Memory B cell (primary cell): ENCODE measurements at places on chromosomes 1 and 21.
A peak's percentile ranks its signal among the peaks of the same experiment; 100 is the strongest.

DNA sequence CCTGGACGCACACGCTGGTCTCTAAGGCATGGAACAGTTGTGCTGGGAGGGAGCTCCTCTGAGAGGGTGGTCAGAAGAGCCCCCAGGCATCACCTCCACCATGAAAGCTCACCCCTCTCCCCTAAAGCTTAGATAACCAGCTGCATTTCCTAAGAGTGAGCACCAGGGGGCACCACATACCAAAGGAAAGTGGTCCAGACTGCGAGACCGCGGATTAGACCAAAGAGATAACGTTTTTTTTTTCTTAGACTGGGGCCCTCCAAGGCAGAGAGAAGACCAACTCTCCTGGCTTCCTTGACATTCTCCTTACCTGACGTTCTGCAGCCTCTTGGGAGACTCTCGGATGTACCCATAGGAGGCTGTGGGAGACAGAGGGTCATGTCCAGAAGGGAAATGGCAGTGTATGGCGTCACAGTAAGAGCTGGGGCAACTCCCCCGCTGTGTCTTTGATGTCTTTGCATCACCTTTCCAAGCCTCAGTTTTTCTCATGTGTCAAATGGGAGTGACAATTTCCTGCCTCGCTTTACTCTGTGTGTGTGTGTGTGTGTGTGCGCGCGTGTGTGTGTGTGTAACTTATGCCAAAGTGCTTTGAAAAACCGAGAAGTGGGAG lies 12.3 kb upstream of the IFNLR1 start:
- peak; percentile 73 for DNase-seq

GRCh38 chr1:45394342-45394741 lies 54.1 kb upstream of the MUTYH start:
- peak; percentile 39 for DNase-seq

DNA sequence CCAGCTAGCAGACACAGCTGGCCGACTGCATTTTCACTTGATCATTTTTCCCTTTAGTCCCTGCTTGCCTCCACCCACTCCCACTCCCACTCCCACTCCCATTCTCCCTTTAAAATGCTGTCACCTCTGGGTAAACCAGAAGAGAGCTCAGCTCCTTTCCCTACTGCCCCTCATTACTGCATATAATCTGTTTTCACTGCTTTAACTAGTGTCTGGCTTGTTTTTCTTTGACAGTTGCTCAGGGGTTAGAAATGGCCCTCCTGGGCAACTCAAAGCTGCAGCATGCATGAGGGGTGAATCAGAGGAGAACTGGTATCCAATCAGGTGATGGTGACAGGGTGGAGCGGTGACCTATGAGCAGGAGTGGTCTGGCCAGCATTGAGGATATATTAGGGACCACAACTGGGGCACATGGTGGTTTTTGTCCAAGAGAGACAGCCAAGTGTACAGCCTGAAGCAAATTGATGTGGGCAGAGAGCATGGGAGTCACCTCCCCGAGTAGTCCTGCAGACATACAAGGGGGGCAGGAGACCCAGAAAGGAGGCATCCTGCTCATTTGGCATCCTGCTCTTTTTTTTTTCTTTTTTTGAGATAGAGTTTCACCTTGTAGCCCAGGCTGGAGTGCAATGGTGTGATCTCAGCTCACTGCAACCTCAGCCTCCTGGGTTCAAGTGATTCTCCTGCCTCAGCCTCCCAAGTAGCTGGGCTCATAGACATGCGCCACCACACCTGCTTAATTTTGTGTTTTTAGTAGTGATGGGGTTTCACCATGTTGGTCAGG lies 42.6 kb upstream of the SRSF10 start:
- DNase-seq, result no peak

DNA sequence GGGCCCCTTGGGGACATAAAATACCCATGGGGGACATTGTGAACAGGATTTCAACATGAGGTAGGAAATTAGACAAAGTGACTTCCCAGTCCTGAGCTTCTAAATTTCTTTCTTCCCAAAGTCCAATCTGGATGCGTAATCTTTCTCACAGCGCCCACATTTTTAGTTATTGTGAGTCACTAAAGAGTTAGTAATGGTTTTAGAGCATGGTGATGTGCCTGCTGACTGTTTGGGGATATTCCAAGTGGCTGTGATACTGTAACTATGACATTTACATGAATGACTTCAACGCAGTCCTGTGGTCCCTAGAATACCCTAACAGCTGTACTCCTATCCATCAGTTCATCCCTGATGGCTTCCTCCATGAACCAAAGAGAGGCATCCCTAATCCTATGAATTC lies 224.0 kb upstream of the COA6 start:
- no peak for DNase-seq

DNA sequence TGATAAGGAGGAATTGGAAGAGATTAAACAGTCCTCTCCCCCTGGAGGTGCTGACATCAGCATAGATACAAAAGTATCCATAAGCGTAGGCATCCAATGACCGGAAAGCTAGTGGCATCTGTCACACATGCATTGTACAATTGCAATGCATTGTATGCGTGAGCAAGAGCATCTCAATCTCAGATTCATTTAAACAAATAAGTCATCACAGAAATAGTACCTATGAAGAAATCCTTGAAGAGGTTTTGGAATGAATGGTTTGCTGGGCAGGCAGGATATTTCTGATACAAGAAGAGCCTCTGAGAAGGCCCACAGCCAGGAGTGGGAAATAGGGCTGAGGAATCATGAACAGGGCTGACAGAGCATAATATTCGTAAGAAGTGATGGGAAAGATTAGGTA lies 88.9 kb upstream of the ABCD3 start:
- no peak for DNase-seq

- no peak for DNase-seq
Measured at GRCh38 chr1:21379571-21379970, 60.4 kb upstream of the NBPF3 start.

DNA sequence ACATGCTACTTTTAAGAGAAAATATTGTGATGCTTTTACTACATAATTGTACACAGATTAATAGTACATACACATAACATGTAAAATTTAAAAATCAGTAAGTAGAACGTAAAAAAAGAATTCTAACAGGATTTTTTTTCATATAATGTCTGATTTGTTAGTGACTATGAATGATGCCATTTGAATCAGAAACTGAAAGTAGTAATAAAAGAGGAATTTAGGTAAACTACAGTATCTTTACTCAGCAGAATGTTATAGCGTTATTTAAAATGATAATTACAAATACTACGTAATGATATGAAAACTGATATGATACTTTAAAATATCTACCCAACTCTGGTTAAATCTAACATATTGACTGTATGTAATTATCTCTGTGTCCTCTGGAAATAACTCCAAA lies 116.1 kb downstream of the DENND1B start:
- DNase-seq, result no peak

GRCh38 chr1:163672976-163673758 lies 351.4 kb downstream of the NUF2 start:
- no peak for DNase-seq

- DNase-seq, result no peak
Measured at GRCh38 chr1:147547065-147547464, 5.8 kb downstream of the BCL9 start.

DNA sequence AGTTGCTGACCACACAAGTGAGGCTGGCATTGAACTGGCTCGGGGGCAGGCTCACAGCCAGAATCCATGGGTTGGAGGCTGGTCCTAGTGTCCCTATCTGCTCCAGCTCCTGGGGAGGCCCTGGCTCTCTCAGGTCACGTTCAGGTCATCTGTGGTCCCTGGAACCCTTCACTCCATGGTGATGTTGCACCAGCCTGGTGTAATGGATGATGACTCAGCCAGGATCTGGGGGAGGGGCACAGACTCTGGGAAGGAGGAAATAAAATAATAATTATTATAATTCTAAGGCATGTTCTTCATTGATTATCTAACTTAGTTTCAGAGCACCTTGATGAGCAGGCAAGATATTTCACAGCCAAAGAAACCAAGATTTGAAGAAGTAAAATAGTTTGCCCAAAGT lies 26.6 kb upstream of the FCRL4 start:
- no peak for DNase-seq

DNA sequence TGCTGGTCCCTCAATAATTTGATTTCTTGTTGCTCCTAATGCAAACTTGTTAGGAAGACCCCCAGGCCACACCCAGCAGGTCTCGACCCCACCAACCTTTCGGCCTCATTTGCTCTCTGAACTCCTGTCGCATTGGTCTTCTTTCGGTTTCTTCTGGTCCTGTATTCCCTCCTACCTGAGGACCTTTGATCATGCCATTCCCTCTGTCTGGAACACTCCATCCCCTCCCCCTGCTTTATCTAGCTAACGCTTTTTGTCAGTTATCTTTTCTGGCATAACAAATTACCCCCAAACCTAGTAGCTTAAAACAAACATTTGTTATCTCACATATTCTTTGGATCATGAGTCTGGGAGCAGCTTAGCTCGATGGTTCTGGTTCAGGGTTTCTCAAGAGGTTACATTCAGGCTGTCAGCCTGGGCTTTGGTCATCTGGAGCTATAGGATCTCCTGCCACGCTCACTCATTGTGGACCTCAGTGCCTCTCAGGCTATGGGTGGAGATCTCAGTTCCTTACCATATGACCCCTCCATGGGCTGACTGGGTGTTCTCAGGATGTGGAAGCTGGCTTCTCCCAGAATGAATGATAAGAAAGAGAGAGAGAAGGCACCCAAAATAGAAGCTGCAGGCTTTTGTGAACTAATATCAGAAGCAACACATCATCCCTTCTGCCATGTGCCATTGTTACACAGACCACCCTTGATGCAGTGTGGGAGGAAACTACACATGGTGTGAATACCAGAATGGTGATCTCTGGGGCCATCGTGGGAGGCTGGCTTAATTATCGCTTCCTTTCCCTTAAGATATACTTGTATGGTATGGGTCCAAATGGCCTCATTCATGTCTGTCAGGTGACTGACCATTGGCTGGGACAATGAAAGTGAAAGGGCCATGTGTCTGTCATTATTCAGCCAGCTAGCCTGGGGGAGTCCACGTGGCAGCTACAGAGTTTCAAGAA lies 29.1 kb upstream of the BCAR3 start:
- DNase-seq, result no peak

DNA sequence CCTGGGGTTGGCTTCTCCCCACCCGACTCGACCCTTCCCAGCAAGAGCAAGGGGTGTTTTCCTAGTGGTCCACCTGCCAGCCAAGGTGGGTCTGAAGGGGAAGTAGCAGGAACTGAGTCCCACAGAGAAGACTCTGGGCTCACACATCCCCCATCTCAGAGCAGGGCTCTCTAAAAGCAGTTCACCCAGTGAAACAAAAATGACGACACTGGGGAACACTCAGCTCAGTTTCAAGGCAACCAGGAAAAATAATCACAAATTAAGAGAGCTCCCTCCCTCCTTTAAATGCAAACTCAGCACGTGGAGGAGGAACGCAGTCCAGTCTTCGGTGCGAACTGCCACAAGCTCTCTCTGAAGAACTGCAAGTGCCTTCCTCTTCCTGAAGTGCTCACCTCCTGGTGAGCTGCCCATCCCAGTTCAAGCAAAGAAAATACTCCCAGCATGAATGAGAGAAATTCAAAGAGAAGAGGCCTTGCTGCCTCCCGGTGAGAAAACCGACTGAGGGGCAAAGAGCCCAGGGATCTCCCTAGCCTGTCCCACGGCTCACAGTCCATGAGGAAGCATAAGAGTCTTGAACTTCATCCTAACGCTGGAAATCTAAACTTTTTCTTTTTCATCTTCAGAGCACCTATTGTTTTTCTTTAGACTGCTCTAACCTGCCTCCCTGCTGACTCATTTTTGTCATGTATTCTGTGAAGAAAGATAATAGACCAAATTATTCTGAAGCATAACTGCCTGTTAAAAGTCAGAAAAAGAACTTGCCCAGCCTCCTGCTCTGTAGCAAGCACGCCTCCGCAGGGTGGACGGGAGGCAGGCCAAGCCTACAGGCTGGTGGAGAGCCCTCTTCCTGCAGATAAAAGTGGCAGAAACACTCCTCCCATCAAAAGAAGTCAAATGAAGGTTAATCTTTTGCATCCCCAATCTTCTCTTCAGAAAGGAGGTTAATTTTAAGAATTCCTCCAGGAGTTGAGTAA lies 281.4 kb downstream of the HHIPL2 start:
- DNase-seq, result no peak

DNA sequence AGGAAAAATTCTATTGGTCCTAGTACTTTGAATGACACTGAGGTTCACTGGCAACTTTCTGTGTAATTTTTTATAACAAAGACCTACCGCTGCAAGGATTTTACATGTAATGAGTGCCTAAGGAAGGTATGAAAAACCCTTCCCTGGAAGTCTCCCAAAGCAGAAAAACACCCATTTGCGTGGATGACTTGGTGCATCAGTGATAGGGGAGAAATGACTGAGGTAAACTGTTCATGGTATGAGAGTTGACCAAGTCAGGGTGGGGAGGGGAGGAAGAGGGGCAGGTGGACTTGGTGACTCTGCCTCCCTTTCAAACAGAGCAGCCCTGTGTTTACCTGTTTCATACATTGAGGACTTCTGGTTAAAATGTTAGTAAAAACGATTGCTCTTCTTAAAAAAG lies 78.8 kb upstream of the IPO9 start:
- no peak for DNase-seq

DNA sequence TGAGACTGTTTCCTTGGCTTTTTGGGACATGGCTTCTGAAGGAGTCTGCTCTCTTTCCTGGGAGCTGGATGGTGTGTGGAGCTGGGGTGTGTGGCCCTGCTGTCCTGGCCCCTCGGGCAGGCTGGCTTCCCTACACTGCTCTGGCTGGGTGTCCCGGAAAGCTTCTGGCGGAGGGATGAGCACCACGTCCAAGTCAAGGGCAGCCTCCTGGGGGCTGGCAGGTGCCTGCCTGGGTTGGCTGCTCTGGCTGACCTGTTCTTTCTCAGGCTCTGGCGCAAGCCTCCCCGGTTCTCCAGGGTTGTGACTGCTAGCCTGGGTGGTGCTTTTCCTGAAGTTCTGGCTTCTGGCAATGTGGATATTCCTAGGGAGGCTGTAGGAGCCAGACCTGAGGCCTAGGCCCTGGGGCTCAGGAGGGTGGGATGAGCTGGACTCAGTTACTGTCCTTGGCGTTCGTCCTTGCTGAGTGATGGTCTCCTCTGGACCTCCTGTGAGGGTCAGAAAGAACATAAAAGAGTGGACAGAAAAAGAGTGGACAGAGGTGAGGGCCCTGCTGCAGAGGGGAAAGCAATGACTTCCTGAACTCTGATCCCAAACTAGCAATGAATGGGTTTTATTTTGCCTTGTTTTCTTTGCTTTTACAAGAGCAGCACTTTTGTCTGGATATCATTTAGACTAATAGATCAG lies 9.4 kb downstream of the C1orf116 start:
- no peak for DNase-seq

DNA sequence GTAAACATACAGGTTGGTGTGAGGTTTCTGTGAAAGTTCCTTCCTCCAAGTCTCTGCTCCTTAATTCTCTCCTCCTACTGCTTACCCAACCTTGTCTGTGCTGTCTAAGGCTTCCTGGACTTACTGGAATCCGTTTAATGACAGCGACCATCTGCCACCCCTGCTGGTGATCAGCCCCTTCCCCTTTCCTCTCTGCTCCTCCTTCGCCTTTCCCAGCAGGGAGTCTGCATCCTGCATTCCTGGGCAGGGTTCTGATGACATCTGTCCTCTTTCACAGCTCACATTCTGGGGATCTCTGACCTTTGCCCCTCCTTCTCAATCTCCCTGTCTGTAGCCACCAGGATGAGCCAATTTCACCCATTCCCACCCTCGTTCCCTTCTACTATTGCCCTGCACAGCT lies 66.5 kb downstream of the KIRREL1 start:
- DNase-seq, result no peak

- DNase-seq, result no peak
Measured at GRCh38 chr1:156497743-156498431, 2.7 kb downstream of the MEF2D start.
